ENCODE measurements at places on chromosomes 7 and 10.

DNA sequence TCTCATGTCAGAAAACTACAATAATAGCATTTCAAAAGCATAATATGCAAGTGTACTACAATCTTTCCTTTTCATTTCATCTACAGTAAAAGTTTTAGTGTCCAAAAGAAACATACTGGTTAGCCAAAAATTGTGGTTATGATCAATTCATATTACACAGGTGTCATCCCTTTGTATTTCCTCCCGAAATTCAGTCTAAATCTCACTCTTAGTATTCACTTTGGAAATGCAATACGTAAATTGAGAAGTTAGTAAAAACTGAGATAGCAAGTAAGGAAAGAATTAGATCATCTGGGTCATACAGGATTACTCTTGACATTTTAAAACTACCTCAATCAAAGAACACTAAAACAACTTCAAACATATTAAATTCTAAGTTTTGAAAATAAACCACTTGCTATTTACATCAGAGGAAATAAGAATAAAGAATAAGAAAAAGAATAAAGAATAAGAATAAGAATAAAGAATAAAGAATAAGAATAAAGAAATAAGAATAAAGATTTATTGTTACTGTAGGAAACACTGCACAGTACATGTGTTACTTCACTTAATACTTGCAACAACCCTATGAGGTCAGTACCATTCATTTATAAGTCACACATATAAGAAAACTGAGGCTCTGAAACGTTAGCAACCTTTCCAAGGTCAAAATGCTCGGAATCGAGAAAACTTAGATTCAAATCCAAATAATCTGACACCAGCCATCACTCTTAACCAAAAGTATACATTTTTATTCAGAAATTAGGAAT, 10.5 kb downstream of the SNX13 start:
- DNase-seq: no peak

- no peak for DNase-seq
These were observed 34.0 kb downstream of the CDK6 start for GRCh38 chr7:92802406-92802805.

GRCh38 chr7:45384499-45384898, 189.7 kb upstream of the ADCY1 start:
- no peak for DNase-seq

- DNase-seq: no peak
These were observed 100.8 kb downstream of the EBF3 start for GRCh38 chr10:129863201-129863663.
